ENCODE measurements at places on chromosomes 6 and 20.
A peak's percentile ranks its signal among the peaks of the same experiment; 100 is the strongest.

DNA sequence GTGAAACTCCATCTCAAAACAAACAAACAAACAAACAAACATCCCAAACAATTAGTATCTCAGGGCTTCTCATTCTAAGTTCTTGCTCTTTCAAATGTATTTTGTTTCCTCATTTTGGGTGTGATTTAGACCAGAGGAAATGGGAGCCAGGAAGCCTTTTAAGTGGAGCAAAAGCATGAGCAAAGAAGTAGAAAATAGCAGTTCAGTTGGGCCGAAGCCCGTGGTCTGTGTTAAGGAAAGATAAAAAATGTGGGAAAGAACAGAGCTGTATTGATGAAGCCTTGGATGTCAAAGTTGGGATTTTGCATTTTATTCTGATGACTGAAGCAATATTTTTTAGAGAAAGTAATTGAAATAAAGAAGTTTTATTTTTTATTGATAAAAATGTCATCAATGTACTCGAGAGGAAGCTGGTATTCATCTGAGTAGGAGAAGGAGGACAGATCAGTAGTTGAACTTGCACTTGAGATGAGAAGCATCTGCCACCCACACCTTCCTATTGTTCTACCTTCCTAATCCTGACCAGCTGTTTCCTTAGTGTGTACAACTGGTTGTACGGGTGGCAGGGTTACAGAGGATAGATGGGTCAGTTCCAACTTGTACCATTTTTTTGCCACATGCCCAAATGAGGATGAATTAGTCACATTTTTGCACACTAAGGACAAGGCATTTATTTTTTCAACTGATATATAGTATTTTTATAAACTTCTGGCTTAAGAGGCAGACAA lies 56.1 kb downstream of the KIAA0408 start:
- DNase-seq: no peak

DNA sequence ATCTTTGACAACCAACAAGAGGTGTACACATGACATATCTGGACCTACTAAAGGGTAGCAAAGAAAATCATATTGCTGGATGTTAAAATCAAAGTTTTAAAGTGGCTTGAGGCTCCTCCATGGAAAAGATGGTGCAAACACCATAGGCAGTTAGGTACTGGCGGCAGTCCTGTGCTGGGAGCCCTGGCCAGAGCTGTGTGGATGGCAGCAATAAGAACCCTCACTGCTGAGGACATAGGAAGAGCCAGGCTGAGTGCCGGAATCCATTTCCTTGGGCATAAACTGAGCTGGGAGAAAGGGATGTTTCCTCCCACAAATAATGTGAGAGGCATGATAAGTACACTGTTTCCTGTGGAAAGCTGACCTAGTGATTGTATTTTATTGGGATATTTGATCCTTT lies 89.9 kb downstream of the ARID1B start:
- no peak for DNase-seq

DNA sequence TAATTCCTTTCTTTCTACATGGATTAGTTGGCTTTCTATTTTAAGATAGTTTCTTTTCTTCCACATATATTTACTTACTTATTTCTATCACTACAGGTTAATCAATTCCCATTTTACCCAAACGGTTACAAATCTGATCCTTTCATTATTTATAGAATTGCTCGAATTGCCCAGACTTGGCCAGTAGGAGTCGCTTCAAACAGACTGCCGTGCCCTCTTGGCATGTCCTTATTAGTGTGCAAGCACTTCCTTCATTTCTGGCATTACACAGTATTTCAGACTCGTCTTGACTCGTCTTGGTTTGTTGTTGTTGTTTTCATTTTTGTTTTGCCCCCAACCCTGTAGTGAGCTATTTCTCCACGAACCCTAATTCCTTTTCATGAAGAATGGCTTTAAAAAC lies 74.6 kb downstream of the SAMD3 start:
- DNase-seq: no peak

DNA sequence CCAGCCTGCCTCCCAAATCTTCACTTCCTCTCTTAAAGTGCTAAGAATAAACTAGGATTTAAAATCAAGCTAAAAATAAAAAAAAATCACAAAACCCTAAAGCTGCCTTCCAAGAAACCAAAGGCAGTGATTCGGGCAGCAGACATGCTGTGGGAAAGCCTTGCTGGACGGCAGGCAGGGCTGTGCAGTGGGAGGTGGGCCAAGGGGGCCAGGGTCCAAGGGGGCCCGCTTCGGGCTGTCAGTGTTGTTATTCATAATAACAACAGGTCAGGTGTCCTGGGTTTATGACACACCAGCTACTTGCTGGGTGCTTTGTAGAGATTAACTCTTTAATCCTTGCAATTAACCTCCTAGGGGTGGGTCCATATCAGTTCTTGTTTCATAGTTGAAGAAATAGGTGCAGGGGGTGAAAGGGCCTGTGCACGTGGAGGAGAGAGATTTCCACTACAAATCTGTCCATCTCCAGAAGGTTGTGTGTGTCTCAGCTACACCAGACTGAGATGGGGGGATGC lies 40.4 kb downstream of the CD40 start:
- DNase-seq: no peak

DNA sequence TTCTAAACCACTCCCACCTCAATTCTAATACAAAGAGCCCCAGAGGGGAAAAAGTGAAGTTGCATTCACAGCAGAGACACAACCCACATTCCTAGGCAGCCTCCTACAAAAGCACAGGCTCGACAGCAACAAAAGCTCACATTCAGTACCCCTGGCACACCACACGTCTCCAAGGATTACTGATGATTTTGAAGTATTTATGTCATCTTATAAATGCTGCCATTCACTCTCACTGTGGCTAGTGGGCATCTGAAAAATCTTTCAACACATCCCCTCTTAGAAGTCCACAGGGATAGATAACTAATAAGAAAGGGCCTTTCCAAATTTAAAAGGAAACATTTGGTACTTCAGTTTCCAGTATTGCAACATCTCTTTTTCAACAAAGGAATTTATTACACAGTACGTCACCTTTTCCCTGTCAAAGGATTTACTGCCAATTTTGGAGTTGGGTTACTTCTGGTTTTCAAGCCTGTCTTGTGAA lies 146.7 kb downstream of the TASP1 start:
- DNase-seq: peak; percentile 96

GRCh38 chr20:58894652-58895447 lies 42.3 kb downstream of the GNAS start:
- no peak for DNase-seq

GRCh38 chr20:37385659-37386504 lies 39.9 kb downstream of the SRC start:
- no peak for DNase-seq

DNA sequence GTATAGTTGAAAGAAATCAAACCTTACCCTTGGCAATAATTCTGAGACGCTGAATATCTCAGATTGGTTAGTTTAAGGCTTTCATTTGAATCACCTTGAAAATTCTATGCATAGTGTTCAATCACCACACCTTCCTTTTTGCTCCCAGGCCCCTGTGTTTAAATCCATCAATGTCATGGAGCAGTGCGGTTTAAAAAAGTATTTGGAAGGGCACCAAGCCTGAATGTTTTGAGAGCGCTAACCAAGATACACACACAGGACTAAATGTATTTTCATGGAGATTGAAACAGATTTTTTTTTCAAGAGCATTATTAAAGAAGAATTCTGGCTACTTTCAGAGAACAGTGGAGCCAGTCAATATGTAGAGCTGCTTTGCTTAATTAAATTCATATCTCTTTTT lies 195.7 kb downstream of the CENPW start:
- DNase-seq: no peak

DNA sequence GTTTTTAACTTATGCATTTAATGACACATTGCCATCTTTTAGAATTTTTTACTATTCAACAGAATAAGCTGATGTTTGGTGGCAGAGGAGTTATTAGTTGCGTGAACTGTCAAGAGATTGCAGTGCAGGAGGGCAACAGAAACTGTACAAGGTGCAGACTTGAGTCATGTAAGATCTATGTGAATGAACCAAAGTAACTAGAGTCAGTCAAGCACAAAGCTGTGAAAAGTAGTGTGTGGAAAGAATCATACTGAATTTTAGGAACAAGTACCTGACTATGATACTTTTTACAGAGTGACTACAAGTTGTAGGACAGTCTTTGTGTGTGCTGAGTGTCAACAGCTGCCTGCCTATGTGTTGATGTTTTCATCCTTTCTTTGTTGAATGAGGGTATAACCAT lies 2.7 kb upstream of the C6orf163 start:
- DNase-seq: no peak

GRCh38 chr6:7542065-7542873 lies 798 bp downstream of the DSP start:
- DNase-seq: no peak

DNA sequence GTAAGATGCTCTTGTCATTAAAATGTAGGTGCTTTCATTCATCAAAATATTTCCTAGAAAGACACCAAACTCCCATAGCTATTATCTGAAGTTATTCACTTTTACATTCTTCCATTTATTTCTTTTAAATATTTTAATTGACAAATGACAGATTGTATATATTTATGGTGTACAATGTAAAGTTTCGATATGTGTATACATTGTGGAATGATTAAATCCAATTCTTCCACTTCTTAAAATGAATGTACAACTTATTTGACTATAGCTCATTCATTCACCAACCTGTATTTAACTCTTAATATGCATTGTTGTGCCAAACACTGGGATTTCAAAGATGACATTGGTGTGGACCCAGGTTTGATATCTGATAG lies 41.0 kb downstream of the CCN2 start:
- DNase-seq: no peak

- no peak for DNase-seq
These were observed 35.4 kb upstream of the SSTR4 start for GRCh38 chr20:22999756-23000155.

GRCh38 chr20:59823030-59823423 lies 110.4 kb downstream of the SYCP2 start:
- no peak for DNase-seq

DNA sequence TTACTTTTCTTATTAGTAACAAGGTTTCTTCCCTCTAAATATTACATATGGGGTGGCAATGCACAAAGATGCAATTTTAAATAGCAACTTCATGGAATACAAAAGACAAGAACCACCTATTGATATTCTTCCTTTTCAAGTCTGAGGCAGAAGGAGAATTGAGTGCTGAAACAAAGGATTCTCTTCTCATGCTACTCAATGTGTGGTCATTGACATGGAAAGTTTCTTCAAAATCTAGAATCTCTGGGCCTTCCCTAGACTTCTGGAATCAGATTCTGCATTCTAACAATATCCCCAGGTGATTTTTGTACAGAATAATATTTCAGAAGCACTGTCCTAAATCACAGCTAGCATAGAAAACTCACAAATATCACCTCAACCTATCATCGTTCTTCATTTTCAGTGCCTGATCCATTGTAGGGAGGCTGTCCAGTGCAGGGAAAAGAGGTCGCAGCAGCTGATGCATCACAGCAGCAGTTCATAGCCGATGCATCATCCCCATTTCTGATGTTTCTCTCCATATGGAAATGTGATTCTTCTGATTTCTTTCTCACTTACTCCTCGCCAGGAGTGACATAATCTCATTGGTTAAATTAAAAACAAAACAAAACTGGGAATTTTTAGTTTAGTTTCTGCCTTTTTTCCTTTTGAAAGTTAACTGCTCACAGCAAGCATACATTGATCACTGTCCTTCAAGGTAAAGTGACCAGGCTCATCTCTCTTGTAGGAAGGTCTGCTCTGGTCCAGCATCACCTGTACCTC lies 139.5 kb upstream of the FAM83B start:
- DNase-seq: no peak

DNA sequence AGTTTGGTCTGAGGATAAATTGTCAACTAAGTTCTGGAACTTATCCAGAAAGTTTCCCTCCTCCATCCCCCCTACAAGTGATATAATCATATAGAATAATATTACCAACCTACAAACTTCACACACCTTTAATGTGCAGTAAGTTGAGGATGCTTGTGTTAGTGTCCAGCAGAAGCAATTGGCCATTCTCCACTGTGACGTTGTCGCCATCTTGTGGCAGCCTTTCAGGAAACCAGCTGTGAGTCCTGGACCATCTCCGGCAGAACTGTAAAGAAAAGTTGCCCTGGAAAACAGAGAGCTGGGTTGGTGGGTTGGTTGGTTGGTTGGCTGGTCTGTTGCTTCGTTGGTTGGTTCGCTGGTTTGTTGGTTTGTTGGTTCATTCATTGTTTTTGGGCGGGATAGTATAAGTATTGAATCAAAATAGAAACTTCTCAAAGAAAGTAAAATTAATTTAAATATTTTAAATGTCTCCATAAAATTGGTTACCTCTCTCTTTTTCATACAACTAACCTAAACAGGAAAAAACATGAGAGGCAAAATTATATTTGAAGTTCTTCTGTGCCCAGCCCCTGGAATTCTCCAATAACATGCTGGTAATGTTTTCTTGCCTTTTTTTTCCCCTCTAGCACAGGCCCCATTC lies 127.5 kb downstream of the PKHD1 start:
- peak; percentile 77 for DNase-seq

DNA sequence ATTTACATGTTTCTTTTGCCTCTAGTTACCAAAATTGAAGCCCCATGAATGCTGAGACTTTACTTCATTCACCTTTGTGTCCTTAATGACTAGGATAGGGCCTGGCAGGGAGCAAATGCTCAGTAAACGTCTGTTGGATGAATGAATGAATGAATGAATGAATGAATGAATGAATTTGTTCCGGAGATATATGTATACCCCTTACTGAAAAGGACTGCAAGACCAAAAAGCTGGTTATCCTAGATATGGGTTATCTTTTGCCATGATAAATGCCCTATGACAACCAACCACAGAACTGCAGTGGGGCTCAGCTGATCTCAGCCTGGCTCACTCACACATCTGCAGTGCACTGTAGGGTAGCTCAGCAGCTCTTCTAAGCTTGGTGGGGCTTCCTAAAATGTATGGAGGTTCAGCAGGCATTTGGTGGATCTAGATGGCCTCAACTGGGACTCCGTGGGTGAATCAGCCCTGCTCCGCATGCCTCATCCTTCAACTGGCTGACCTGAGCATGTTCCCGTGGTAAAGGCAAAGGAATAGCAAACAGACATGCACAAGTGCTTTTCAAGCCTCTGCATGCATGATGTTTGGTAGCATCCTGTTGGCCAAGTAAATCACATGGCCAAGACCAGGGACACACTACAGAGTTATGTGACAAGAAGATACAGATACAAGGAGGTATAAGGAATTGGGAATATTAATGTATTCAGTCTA lies 378.7 kb upstream of the SOX4 start:
- no peak for DNase-seq

GRCh38 chr20:36969478-36970186 lies 18.1 kb upstream of the SAMHD1 start:
- DNase-seq: peak; percentile 36

DNA sequence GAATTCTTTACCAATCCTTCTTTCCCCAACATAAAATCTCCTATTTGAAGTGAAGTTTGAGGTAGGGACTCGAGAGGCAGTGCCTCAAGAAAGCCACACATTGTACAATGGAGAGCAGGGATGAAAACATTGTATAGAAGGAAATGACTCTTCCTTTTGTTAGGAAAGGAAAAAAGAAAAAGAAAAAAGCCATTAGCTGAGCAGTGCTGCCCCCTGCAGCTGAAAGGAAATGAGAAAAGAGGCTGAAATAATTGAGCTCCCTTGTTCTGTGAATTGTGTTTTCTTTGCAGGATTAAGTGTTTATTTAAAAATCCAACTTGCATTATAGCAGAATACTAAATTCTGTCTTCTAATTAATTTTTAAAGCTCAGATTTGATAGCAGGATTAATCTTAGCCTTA lies 162.9 kb upstream of the SASH1 start:
- DNase-seq: peak; percentile 45

Data from foreskin melanocyte (primary cell).